ENCODE measurements at places on chromosomes 2 and 18. TPM values are rescaled to one million over a fixed set of nuclear protein-coding genes. Genes with fewer than 3 reads are reported as not detected.

Gene DTNA
- not detected for total RNA-seq

Gene EXOC6B
- total RNA-seq = 14.1 TPM

Gene SLC38A11
- total RNA-seq = not detected

Gene TMEM198
- total RNA-seq = 1.8 TPM

- no peak overlapping the region for H3K4me3 ChIP-seq
- H3K27me3 ChIP-seq = no peaks in the 10 kb centered on the region
- H3K36me3 ChIP-seq = peaks cover 23% of the 10 kb centered on the region
- H3K27ac ChIP-seq = no peak overlapping the region
- peaks cover 36% of the 10 kb centered on the region for H3K4me1 ChIP-seq
These were observed 10.6 kb downstream of the MAPRE2 start for GRCh38 chr18:35051641-35052377.

GRCh38 chr18:40063488-40063887 lies 1891.5 kb upstream of the PIK3C3 start:
- no peaks in the 10 kb centered on the region for H3K4me1 ChIP-seq
- H3K27me3 ChIP-seq = no peaks in the 10 kb centered on the region
- no peak overlapping the region for H3K4me3 ChIP-seq
- no peak overlapping the region for H3K27ac ChIP-seq

- H3K4me1 ChIP-seq = no peaks in the 10 kb centered on the region
- no peak overlapping the region for H3K4me3 ChIP-seq
- H3K27ac ChIP-seq = no peak overlapping the region
- no peaks in the 10 kb centered on the region for H3K36me3 ChIP-seq
- H3K27me3 ChIP-seq = no peaks in the 10 kb centered on the region
These were observed 1085.3 kb upstream of the CNTNAP5 start for GRCh38 chr2:122939796-122940195.

GRCh38 chr18:5893956-5894610 lies 1.2 kb downstream of the TMEM200C start:
- DNase-seq = no peak
- H3K4me1 ChIP-seq = no peaks in the 10 kb centered on the region
- H3K27ac ChIP-seq = no peak overlapping the region
- H3K4me3 ChIP-seq = no peak overlapping the region
- peaks cover 2% of the 10 kb centered on the region for H3K36me3 ChIP-seq

GRCh38 chr18:79418236-79418635 lies 22.5 kb downstream of the NFATC1 start:
- H3K4me1 ChIP-seq = peaks cover 11% of the 10 kb centered on the region
- no peaks in the 10 kb centered on the region for H3K27me3 ChIP-seq
- peaks cover 6% of the 10 kb centered on the region for H3K36me3 ChIP-seq
- no peak overlapping the region for H3K27ac ChIP-seq
- no peak for DNase-seq
- no peak overlapping the region for H3K4me3 ChIP-seq

- H3K4me3 ChIP-seq = no peak overlapping the region
- no peaks in the 10 kb centered on the region for H3K4me1 ChIP-seq
- peaks cover 14% of the 10 kb centered on the region for H3K36me3 ChIP-seq
- no peak for DNase-seq
These were observed 42.3 kb downstream of the ATP9B start for GRCh38 chr18:79111483-79111882.

GRCh38 chr2:17879137-17879912 lies 858 bp downstream of the KCNS3 start:
- peaks cover 14% of the 10 kb centered on the region for H3K4me1 ChIP-seq
- no peak overlapping the region for H3K4me3 ChIP-seq
- peaks cover 66% of the 10 kb centered on the region for H3K27me3 ChIP-seq
- H3K27ac ChIP-seq = no peak overlapping the region
- no peak for DNase-seq

DNA sequence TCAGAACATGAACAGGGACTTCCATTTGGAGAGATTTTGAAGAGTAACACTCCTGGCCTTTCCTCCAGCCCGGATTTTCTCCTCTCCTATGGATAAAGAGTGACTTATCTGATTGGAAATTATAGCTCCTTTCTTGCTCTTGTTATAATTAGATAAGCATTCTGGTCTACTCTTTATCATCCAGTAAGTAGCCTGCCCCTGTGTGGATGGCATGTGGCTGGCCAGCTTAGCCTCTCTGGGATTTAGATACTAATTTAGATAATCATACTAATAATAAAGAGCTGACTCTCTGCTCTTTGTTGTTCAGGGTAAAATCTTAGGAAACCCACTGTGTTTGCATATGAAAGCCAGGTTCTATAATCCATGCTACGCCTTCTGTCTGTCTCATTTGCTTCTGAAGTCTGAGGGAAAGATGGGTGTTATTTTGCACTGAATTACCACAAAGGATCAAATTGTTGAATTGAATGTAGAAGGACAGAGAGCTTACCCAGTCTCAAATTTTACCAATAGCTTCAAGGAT lies 438.8 kb downstream of the SPAG16 start:
- no peak overlapping the region for H3K4me3 ChIP-seq
- no peaks in the 10 kb centered on the region for H3K4me1 ChIP-seq
- H3K27me3 ChIP-seq = no peaks in the 10 kb centered on the region
- H3K36me3 ChIP-seq = peaks cover 1% of the 10 kb centered on the region

- H3K27me3 ChIP-seq = no peaks in the 10 kb centered on the region
- no peaks in the 10 kb centered on the region for H3K4me1 ChIP-seq
- no peaks in the 10 kb centered on the region for H3K36me3 ChIP-seq
These were observed 43.3 kb downstream of the PXDN start for GRCh38 chr2:1701020-1701419.

All from activated CD8-positive, alpha-beta memory T cell treated with anti-CD3 and anti-CD28 coated beads, Interleukin-2, amount 10 ng/mL, durations not matched to agents 7 days and 5 days (primary cell).